ENCODE measurements at places on chromosomes 12 and 14.
A peak's percentile ranks its signal among the peaks of the same experiment; 100 is the strongest.

DNA sequence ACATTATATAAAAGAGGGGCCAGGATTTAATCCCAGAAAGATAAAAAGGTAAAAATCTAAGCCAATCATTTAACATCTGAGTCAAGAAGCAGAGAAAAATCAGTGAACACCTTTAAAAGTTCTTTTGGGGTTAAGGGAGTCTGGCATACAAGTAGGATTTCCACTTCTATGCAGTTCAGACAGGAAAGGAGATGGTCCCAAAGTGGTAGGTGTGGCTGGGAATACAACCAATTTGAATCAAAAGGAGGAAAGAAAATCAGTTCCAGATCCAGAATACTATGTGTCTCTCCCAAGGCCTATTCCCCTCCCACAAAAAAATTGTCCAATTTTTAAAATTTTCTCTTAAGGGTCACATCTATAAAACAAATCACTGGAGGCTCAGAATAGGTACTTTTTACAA is 167.4 kb downstream of the PHLDA1 start:
- no peak for DNase-seq

DNA sequence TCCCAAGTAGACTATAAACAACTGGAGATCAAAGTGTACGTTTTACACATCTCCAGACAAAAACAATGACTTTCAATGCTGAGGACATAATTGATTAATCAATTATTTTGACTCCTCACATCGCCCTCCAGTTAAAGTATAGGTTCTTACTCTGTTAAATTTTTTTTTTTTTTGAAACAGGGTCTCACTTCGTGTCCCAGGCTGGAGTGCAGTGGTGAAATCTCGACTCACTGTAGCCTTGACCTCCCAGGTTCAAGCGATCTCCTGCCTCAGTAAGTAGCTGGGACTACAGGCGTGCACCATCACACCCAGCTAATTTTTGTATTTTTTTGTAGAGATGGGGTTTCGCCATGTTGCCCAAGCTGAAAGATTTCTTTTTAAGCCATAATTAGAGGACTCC is 938 bp upstream of the CCNB1IP1 start:
- DNase-seq, result no peak

DNA sequence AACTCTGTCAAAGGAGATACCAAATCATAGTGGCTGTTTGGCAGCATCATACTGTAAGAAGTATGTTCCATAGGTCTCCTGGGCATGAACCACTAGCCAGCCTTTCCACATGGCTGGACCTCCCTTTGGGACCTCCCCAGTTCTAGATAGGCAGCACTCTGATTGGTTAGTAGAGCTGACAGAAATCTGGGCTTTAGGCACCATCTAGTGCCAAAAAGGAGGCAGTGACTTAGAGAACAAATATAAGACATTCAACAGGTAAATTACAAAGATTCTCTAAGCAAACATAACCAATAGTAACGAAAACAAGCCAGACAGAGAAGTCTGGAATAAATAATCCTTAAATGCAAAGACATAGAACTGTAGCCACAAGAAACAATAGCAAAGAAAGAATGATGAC is 148.0 kb upstream of the PDE3A start:
- DNase-seq, result no peak

- DNase-seq, result no peak
Observed at GRCh38 chr14:45946251-45946650, 693.2 kb upstream of the MIS18BP1 start.

DNA sequence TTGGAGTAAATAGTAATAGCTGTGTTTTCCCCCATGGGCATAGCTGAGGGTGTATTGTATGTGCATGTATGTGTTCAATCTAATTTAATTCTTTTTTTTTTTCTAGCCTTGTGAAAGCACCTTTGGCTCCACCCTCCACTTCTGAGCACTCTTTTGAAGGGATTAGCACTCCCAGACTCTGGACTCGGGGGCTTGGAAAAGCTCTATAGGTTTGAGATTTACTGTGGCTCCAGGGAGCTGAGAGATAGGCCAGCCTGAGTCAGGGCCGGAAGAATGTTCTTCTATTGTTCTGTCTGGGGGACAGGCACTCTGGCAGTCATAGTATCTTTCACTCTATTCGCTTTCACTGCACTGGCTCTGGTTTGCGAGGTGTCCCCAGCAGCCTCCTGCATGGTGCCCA is 540.0 kb upstream of the TBX3 start:
- DNase-seq, result no peak

- DNase-seq, result peak; percentile 44
Observed at GRCh38 chr14:93960108-93960475, 16.3 kb downstream of the ASB2 start.

DNA sequence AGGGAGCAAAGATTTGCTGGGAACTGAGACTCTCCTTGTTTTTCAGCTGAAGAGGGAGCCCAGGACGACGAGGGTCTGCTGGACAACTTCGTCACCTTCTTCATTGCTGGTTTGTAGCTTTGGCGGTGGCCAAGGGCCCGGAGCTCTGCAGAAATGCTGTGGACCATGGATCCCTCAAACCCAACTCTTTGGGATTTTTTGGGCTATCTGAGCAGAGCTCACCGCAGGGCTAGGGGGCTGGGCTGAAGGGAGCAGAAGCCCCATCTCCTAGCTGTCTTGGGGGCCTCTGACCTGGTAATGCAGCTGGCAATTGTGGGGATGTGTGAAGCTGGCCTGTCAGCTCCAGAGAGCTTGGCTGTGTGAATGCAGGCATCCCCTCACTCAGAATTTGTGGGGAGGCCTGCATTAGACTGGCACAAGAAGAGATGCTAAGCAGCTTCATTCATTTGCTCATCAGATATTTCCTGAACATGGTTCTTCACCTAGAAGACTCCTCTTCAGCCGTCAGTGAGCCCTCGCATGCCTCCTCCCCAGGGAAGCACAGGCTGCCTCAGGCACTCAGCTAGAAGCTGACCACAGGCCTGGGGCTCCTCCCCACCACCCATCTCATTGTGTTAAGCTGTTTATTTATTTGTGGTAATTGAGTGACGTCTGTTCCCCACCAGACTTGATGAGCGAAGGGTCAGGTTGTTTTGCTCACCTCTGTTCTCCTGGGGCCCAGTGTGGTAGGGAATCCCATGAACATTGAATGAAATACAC is 32.2 kb downstream of the CYP46A1 start:
- DNase-seq, result no peak

DNA sequence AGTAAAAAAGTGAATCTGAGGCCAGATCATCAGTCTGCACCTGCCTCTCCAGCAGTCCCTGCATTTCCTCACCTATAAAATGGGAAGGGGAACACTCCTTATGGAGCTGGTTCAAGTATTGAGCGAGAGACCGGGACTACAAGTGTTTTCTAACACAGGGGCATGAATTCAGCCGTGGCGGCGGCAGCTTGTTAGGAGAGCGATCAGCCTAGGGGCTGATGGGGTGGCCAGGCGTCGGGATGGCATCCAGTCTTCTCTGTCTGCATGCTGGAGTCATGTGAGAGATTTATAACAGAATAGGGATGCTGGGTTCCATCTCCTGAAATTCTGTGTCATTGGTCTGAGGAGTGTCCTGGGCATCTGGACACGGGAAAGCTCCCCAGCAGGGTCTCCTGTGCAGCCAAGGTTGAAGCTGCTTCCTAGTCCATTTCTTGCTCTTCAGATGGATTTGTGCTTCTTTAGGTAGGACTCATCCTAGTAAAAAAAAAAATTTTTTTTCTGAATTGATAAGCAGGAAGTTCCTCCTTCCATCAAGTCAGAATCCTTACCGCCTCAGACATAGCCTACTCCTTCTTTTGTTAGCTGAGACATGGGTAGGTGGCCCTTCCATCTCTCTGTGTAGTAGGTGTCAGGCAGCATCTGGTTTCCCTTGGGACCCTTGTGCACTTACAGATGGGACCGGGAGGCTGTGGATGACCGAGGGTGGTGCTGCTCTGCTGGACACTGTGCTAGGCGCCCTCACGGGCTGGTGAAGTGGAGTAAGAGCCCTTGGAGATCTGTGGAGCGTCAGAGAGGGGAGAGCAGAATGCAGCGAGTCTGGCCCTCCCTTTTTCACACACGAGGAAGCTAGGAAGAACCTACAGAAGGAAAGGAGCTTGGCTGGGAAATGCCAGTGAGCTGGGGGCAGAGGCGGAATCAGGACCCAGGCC is 146.7 kb downstream of the TSPAN9 start:
- no peak for DNase-seq

GRCh38 chr14:68651652-68652432 is 141.0 kb downstream of the ZFP36L1 start:
- DNase-seq, result no peak

DNA sequence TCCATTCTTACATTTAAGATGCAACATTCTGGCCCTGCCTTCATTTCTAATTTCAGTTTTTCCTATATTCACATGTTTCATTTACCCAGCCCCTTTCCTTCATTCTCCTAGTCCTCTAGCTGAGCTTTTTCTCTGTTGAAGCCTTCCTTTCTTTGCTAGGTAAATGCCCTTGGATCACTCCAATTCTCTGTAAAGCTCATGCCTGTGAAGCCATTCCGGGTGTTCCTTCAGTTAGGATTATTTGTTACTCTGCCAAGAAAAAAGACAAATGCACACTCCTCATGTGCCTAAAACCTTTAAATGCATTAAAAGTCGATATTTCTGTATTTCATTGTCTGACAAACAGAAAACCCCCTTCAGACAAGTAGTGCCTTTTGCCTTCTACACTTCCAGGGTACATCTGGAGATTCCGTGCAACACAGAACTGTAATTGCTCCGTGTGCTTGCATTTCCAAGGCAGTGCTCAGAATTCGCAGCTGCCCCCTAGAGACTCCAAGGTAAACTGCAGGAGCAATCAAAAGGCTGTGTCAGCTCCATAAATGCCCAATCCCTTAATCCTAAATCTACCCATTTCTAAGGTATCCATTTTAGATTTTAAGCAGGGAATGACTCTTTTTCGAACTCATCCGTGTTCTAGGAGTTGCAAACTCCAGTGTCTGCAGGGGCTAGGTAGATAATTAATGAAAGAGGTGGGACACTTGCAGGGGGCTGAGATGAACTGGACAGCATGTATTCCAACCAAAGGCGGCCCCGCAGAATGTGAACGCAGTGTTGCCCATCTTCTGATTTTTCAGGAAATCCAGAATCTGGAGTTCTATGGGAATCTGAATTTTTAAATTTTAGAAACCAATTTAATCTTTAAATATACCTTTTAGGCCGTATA is 320.2 kb downstream of the GRIN2B start:
- no peak for DNase-seq

GRCh38 chr12:57481671-57482070 is 2.0 kb upstream of the ARHGAP9 start:
- no peak for DNase-seq

GRCh38 chr14:32370714-32371113 is 41.6 kb downstream of the AKAP6 start:
- DNase-seq, result no peak

DNA sequence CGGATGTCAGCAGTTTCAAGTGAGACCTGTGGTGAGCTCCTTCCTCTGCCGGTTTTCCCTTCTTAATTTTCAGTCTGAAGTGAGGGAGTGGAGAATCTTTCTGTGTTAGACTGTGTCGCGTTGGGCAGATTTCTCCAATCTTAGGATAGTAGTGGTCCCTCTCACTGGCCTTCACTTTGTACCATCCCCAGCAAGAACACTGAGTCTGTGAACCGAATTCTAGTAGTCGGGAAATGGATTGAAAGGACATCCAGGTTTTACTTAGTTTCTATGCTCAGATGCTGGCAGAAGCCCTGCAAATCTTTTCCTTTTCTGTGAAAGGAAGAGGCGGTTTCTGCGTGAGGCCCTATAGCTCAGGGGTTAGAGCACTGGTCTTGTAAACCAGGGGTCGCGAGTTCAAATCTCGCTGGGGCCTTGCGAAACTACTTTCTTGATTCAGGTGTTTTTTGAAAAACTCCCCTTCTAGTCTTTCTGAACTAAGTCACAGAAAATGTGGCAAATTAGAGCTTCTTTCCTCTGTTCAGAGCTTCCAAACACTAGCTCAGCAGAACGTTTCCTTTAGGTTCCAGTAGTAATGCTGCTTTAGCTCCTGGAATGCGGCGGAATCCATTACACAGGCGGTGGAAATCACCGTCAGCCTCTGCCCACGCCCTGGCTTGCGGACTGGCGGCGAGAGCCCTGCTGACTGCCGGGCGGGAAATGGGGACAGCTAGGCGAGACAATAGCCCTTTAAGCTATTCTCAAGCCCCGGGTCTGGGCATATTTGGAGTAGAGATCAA is 2.8 kb upstream of the RNASE4 start:
- peak; percentile 77 for DNase-seq

GRCh38 chr14:68284333-68284732 is 464.8 kb downstream of the RAD51B start:
- no peak for DNase-seq

DNA sequence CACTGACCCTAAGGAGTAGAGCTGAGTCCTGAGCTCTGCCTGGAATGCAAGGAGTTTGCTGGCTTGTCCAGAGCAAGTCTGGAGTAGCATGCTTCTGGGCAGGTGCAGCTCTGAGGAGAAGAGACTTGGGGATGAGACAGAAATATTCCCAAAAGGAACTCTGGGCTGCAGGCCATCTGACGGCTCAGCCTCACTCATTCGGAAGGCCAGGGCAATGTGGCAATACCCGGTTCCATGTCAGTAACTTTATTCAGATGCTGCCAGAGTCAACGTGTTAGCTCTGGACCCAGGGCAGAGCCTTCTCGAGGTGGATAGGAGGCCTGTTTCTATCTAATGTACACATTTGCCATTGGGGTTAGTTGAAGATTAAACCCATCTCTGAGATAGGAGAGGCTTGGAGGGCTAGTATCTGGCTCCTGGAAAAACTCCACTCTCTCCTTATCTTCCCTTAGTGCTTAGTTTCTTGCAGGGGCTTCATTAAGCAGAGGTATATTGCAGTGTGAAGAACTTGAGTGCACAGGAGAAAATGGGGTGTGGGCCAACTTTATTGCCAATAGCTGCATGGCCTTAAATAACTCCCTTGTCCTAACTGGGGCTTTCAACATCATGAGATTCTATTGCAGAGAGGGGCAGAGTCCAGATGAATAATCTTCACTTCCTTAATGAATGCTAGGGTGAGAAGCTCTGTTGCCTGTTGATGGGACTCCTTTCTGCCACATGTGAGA is 65.6 kb downstream of the NTF3 start:
- DNase-seq, result no peak

DNA sequence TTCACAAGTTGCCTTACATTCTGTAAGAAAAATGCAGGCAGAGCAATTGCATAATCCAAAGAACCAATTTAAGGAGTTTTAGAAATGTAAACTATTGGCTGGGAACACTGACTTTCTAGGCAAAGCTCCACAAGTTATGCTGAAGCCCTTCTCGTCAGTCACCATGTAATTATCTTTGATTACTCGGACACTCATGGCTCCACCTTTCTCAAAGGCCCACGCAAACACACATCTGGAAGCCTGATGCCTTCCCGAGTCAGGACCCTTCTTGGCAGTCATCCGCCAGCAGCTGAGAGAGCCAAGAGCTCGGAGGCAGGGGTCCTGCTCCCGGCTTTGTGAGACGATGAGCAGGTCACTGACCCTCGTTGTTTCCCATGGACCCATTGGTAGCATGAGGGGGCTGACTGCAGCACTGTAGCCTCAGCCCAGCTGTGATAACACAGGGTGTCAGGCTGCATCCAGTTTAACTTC is 202.2 kb downstream of the TMEM132D start:
- no peak for DNase-seq

DNA sequence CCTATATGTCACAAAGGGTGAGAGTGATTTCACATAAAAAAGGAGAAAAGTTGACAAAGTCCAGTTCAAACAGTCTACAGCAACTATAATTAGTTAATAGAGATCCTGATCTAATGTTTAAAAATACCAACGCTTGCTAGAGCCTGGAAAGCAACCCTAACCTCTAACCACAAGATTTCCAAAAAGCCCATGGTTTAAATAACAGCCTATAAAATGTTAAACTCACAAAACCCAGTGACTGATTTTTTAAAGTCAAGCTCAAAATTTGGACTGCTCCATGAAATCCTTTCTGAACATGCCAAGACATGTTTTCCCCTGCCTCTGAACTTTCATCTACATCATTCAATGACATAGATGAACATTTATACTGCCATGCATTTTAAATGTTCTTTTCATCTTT is 81.6 kb downstream of the PLEKHG7 start:
- DNase-seq, result no peak
